ENCODE measurements at places on chromosomes 1 and 21.
A peak's percentile ranks its signal among the peaks of the same experiment; 100 is the strongest.

DNA sequence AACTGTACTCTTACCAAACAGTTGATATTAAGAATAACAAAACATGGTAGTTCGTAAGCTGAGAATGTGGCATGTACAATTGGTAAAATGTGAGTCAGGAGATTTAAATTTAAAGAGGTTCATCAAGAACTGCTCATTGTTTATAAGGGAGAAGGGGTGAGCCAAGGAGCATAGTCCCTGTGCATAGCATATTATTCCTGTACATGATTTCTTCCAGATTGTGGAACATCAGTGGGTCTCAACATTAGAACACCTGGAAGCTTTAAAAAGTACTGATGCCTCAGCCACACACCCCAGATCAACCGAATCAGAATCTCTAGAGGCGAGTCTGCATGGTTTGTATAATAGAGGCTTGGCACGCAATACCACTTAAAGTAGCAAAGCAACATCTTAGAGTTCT is 56.1 kb downstream of the KCTD3 start:
- DNase-seq: no peak

GRCh38 chr1:228287541-228288425 is 79.9 kb downstream of the OBSCN start:
- no peak for DNase-seq

DNA sequence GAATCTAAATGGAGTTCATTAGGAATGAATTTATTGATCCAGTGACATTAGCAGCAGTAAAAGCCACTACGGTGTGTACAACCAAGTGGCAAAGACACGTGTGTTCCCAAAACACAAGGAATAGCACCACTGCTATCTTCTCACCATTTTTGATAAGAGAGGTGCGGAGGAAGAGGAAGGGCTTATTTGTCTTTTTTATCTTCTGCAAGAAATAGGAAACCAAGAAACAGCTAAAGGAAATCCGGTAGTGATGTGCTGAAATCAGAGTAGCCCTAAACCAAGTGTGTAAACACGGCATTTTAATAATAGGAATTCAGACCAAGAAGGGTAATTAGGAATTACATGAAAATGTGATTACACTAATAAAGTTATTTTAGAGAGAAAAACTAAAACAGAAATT is 9.1 kb upstream of the SCYL3 start:
- DNase-seq: no peak

DNA sequence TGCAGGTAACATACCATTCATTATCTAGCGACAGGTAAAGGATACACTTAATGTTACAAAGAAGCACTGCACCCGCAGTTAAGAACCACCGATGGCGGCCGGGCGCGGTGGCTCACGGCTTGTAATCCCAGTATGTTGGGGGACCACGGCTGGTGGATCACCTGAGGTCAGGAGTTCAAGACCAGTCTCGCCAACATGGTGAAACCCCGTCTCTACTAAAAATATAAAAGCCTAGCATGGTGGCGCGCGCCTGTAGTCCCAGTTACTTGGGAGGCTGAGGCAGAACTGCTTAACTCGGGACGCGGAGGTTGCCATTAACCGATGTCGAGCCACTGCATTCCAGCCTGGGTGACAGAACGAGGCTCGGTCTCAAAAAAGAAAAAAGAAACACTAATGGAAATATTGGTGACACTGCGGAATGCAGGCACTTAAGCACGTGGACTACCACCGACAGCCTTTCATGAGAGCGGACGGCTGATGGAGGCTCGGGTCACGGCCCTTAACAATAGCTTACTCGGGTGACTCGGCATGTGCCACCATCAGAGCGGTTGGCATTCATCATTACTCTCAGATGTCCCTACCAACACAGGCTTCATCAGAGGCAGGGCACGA is 542 bp downstream of the GAS5 start:
- no peak for DNase-seq

GRCh38 chr1:32981003-32981901 is 16.6 kb upstream of the RNF19B start:
- DNase-seq: peak; percentile 77

GRCh38 chr1:59978511-59978910 is 51.9 kb upstream of the CYP2J2 start:
- DNase-seq: no peak

- no peak for DNase-seq
These were observed 636 bp downstream of the WARS2 start for GRCh38 chr1:119139857-119140176.

DNA sequence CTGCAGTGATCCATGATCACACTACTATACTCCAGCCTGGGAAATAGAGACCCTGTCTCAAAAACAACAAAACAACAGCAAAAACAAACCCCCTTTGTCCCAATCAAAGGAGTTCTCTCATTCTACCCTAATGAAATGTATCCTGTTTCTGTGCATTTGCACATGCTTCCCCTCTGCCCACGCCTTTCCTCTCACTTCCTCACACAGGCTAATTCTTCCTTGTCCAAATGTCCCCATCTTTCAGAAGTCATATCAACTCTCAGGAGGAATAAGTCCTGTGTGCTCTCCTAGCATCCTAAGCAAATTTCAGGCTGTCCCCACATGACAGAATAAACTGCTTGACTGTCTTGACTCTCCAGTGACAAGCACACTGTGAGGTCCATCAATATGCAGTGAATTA is 8.1 kb upstream of the ATP1B1 start:
- DNase-seq: no peak

DNA sequence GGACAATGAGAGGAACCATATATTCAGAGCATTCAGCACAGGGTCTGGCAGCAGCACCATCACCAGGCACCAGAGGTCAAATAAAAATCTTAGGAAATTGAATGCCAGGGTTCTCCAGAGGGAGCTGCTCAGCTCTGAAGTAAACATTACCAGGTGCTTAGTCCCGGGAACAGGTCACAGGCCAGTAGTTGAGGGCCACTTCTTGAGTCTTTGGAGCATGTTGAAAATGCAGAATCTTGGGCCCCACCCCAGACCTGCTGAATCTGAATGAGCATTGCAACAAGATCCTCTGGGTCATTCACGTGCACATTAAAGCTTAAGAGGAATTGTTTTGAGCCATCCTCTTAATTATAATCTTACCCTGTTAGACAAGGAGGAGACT is 33.8 kb downstream of the PHC2 start:
- DNase-seq: no peak

DNA sequence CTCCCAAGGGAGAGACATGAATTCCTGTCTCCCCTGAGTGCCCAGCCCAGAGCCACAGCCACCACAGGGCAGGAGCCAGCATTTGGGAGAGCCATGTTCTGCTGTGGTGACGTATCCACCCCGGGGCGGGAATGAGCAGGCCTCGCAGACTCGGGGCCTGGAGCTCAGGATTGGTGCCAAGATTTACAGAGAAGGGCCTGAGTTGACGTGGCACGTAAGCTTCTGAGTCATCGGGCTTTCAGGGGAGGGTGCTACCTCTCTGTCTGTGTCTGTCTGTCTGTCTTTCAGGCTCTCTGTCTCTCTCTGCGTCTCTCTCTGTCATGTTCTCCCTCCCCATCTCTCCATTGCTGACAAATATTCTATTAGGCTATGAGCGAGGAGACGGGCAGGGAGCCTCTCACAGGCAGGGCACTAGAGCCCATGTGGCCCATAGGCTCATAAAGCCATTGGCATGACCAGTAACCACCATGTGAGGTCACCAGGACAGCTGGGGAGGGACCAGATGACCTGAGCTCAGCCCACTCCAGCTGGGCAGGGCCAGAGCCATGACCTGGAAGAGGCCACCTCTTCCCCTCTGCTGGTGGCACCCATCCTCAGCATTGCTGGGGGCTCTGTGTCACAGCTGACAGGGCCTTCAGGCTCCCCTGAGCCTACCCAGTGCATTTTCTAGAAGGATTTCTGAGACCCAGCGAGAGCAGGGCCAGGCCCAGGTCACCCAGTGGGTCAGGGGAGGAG is 300.0 kb upstream of the VAMP3 start:
- peak; percentile 47 for DNase-seq

DNA sequence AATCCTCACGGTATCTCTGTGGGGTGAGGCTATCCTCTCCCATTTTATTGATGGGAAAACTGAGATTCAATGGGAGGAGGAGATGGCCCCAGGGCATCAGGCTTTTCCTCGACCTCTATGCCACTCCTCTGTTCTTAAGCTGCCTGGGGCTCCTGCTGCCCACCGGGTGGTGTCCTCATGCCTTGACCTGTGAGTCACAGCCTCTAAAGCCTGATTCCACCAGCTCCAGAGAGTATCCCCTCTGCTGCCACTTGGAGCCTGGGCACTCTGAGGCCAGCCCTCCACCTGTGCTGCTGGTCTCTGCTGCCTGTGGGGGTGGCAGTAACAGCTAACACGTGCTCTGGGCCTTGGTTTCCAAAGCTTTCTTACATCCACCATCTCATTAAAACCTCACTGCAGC is 241.2 kb downstream of the TRABD2B start:
- no peak for DNase-seq

GRCh38 chr1:58435376-58435775 is 111.2 kb downstream of the OMA1 start:
- no peak for DNase-seq

GRCh38 chr1:17339521-17339920 is 31.5 kb downstream of the PADI4 start:
- no peak for DNase-seq

- DNase-seq: no peak
These were observed 6.6 kb upstream of the ACTRT2 start for GRCh38 chr1:3014443-3015268.

DNA sequence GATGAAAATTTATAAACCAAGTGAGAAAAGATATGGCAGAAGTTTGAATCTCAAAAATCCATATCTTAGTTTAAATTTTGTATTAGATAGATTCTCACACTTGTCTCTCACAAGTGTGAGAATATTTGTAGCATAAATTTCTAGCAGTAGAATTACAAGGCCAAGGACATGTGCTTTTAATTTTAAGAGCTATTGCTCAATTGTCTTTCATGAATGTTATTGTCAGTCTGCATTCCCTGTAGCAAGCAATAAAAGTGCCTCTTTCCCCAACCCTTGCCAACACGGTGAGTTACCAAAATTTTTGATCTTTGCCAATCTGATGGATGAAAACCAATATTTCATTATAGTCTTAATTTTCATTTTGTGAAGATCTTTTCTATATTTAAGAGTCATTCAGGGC is 64.0 kb downstream of the CTH start:
- no peak for DNase-seq

- no peak for DNase-seq
These were observed 36.2 kb downstream of the GORAB start for GRCh38 chr1:170568197-170568596.

DNA sequence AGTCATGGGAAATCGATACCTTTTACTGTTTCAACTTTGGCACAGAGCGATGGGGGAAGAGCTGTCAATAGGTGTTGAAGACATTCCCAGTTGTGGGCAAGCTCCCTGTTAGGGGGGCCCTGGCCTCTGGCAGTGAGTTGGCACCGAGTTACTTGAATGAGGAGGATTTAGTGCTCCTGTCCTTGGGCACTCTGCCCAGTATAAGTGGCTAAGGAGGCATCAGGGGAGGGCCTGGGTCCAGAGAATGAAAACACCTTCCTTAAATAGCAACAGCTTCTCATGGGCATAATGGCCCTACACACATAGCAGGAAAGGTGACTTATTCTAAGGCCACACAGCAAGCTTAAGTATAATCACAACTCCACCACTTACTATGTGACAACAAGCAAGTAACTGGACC is 664.4 kb downstream of the PTPRU start:
- DNase-seq: no peak

DNA sequence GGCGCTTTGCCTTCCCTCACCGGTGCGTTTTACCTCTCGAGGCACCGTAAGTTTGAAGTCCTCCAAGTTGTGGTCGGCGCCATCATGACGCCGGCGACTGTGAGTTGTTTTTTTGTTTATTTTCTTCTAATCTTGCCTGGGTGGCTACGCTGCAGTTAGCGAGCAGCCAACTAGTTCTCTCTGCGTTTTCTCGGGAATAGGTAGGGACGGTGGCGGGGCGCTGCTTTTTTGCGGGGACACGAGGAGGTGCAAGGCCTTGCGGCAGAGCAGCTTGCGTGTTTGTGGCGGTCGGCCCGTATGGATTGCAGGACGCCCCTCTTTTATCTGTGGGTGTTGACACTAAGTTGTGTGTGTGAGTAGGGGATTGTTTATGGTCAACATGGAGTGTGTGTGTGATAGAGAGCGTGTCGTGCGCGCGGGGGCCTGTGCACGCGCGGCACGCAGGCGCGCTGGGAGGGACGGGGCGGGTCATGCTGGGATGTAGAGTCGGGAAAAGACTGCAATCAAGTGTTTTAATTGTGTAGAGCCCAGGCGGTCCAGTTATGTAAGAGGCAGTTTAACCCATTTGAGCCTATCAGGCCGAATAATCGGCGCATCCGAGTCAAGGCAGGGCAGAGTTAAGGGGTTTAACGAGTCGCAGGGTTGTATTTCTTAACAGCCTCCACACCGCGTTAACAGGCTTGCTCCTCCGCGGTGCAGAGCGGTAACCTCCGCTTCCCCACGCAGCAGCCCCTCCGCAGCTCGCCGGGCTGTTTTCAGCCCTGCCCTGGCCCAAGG is 1.2 kb upstream of the NEGR1 start:
- no peak for DNase-seq

- peak; percentile 20 for DNase-seq
These were observed 50.5 kb upstream of the PPP2R5A start for GRCh38 chr1:212234431-212235395.

DNA sequence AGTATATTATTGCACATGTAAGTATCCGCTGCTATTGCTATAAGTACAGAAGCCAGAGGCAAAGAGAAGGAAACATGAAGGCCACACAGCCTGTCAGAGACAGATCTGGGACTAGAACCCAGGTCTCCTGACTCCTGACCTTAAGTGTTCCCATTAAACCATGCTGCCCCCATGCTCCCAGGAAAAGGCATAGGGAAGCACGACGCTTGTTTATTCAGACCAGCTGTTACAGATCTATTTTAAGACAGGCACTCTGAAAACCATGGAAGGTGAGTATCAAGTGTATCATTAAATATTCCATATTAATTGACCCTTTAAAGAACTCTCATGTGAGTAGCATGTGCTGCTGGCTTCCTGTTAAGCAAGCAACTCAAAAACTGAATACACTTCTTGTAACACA is 11.4 kb downstream of the VAV3 start:
- DNase-seq: no peak

DNA sequence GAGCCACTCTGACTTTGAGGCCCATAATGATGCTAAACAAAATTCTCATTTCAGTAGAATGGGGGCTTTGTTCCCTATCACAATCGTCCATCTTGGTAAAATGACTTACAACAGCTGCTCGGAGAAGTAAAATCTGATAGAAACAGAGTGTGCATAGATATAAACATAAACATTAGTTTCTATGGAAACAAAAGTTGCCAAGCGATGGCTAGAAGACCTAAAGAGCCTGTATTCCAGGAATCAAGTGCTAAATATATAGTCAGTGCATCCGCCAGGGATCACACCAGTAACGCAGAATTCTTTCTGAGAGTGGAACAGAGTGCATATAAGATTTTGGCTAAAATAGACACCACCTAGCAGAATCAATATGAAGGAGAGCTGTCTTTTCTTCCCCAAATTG is 91.2 kb upstream of the KAZN start:
- no peak for DNase-seq

- DNase-seq: no peak
These were observed 20.0 kb downstream of the PHLDA3 start for GRCh38 chr1:201448990-201449389.

- no peak for DNase-seq
These were observed 123.1 kb upstream of the ESRRG start for GRCh38 chr1:216846339-216846738.
